IMR-90 (cell line): ENCODE measurements at places on chromosomes 12 and 14. TPM values are rescaled to one million over a fixed set of nuclear protein-coding genes. Genes with fewer than 3 reads are reported as not detected.

DNA sequence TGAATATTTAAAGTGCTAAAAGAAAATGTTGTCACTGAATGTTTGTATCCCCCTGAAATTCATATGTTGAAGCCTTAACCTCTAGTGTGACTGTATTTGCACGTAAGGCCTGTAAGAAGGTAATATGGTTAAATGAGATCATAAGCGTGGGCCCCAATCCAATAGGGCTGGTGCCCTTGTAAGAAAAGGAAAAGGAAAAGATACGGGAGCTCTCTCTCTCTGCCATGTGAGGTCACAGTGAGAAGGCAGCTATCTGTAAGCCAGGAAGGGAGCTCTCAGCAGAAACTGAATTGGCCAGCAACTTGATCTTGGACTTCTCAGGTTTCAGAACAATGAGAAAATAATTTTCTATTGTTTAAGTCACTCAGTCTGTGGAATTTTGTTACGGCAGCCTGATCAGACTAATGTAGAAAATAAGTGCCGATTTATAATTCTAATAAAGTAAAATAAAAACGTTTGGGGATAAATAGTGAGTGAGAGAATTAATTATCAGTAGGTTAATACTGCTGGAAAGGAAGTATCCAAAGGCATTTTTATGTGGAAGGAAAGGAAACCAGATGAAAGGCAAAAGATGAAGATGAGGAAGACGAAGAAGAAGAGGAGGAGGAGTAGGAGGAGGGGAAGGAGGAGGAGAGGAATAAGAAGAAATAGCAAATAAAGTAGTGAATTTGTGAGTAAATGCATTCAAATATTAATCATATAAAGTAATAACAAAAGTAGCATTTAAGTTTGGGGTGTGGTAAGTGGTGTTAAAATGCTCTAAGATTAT lies 188.5 kb upstream of the KRR1 start:
- DNase-seq: peak; percentile 67

- no peak for DNase-seq
Observed at GRCh38 chr12:30961030-30961429, 34.5 kb downstream of the TSPAN11 start.

DNA sequence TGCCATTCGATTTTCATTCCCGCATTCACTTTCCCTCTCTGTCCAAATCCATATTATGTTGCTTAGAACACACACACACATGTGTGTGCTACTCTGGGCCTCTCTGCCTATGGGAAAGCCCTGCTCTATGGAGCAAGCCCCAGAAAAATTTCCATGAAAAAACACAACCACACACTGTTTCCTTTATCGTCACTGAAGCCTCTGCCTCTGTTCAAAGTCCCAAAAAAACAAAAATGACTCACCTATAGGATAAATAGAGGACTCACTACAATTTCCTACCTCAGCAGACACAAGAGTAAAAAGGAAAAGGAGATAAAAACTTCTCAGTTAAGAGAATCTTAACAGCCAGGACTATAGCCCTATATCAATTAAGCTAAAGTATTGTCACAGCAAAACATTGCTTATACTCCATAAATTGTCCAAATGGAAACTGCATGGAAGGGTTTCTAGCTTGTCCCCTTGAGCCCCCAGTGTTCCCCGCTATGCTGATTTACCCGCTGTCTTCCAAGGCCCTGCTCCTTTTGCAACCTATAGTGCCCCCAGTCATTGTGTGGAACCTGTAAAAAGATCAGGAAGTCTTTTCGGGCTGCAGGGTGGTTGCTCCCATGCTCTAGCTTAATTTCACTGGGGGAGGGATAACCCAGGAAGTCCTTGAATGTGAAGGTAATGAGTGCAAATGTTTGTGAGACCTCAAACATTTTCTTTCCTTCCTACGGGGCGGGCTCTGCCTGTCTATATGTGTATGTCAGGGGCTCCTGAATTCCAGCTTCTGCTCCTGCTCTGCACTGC lies 11.1 kb upstream of the PIP4K2C start:
- peak; percentile 24 for DNase-seq

DNA sequence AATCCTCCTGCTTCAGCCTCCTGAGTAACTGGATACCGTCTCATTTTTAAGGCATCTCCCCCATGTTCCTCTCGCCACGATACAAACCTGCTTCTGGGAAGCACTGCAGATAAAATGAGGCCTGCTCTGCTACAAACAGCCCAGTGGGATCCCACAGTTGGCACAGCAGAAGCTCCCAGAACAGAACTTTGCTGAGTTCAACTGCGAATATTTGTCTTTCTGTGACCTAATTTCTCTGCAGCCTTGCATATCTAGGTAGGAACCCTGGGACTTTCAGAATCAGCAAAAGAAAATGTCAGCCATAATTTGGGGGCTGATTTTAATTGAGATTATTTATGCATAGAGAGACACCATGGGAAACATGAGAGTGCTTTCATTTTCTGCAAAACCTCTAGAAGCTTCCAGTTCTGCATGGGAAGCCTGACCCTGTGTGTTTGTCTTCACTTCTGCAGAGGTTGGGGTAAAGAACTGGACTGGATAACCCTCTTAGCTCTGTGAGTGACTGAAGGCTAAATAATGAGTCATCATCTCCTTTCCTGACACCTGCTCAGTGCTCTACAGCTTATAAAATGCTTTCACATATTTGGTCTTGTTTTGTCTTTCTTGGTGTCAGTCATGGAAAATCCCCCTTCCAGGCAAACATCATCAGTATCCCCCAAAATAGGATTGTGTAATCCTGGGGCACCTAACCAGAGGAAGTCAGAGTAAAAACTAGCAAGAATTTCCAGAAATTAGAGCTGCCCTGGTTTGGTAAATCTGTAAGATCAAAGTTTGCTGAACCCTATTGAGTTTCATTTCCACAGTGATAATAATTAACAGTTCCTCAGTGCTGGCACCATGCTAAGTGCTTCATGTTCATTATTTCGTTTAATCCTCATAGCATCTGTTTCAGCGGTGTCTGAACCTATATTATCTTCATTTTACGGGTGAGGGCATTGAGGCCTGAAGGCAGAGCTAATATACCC lies 185.8 kb downstream of the SLC15A4 start:
- no peak for DNase-seq

- DNase-seq: peak; percentile 16
Observed at GRCh38 chr14:77516126-77516525, 17.5 kb upstream of the ISM2 start.

DNA sequence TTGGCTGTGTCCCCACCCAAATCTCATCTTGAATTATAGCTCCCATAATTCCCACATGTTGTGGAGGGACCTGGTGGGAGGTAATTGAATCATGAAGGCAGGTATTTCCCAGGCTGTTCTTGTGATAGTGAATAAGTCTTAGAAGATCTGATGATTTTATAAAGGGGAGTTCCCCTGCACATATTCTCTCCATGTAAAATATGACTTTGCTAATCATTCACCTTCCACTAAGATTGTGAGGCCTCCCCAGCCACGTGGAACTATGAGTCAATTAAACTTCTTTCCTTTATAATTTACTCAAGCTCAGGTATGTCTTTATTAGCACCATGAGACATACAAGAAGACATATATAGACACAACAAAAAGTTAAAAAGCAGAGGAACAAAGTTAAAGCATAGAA lies 120.0 kb downstream of the CPNE8 start:
- no peak for DNase-seq

DNA sequence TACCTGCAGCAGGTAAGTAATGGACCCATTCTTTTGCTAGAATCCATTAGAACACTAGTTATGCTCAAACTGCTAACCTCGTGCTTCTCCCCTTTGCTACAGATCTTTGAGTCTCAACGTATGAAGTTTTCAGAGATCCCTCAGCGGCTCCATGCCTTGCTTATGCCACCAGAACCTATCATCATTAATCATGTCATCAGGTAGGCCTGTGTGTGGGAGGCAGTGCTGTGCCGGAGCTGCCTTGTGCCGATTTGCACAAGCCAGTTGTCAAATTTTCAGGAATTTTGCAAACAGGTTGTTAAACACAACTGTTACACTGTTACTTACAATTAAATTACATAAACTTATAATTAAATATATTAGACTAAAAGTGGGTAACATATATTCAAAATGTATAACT lies 5.2 kb downstream of the SMARCD1 start:
- no peak for DNase-seq

DNA sequence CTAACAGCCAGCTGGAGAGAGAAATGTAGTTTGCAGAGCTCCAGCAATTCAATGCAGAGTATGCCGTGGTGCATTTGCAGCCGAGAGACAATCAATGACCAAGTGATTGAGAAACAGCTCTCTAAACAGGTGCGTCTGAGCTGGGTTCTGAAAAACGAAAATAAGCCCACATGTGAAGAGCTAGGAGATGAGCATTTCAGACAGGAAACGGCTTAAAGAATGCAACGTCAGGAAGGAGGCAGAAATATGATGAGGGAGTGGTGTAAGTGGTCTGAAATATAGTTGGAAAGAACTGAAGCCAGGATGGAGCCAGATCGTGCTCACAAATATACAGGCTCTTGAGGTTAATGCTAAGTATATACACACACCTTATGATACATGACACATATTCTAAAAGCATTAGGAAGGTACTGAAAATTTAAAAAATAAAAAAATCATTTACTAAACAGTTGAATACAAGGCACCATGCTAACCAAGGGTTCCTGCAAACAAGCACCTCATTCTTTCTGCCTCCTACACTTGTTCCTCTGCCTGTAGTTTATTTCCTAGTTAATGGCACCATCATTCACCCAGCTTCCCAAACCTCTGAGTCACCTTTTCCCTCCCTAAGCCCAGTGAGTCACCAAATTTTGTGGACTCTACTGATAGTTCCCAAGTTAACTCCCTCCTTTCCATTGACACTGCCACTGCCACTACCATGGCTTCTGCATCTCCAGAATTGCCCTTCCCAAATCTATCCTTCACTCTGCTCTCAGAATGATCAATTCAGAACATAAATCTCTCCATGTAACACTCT lies 2.3 kb upstream of the GARIN2 start:
- peak; percentile 89 for DNase-seq

Gene SALL2
- 2.8 and 2.9 TPM in 2 replicates for total RNA-seq

Gene NRIP2
- 0.18 and 0.28 TPM in 2 replicates for total RNA-seq
